ENCODE measurements at places on chromosomes 11 and 22.
A peak's percentile ranks its signal among the peaks of the same experiment; 100 is the strongest.

GRCh38 chr22:23622634-23623033 is 9.5 kb downstream of the DRICH1 start:
- no peak for DNase-seq
- no peak overlapping the region for H3K4me3 ChIP-seq
- H3K27ac ChIP-seq, result no peak overlapping the region
- no peaks in the 10 kb centered on the region for H3K4me1 ChIP-seq
- no peaks in the 10 kb centered on the region for H3K36me3 ChIP-seq

DNA sequence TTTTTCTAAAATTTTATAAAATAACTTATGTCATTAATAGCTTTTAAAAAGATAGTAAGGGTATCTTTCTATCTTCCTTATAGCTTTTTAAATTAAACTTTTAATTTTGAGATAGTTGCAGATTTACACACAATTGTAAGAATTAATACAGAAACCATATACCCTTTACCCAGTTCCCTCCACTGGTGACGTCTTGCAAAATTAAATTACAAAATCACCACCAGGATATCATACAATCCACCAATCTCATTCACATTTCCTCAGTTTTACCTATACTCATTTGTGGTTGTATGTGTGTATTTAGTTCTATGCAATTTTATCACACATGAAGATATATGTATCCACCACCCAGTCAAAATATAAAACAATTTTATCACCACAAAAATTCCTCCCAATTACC is 10.0 kb downstream of the SBF2 start:
- H3K4me3 ChIP-seq, result no peak overlapping the region
- peaks cover 4% of the 10 kb centered on the region for H3K4me1 ChIP-seq
- no peak overlapping the region for H3K27ac ChIP-seq
- no peaks in the 10 kb centered on the region for H3K36me3 ChIP-seq

DNA sequence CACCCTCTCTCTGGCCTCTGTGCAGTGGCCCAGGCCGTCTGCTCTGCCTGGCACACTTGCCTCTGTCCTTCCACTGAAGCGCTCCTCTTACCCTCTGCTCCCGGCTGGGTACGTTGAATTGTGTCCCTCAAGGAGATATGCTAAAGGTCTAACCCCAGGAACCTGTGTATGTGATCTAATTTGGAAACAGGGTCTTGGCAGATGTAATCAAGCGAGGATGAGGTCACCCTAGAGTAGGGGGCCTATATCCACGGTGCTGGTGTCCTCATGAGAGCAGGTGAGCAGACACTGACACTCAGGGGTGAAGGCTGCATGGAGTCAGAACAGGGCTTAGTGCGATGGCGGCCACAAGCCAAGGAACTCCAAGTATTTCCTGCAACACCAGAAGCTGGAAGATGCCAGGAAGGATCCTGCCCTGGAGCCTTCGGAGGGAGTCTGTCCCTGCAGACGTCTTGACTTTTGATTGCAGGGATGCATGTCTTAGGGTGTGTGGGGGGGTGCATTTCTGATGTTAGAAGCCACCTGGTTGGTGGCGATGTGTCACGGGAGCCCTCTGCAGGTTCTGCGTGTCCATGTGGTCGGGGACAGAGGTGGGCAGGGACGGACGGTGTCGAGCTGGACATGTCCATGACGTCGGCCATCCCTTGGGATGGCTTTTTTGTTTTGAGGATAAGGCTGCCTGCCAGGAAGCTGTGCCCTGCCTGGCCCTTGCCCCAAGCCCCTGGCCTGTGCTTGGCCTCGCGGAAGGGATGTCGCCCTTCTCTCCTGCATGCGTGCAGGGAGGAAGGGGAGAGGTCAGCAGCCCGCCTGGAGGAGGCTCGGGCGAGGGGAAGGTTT is 68.6 kb downstream of the LRP5 start:
- H3K4me1 ChIP-seq, result peaks cover 78% of the 10 kb centered on the region
- DNase-seq, result peak; percentile 5
- no peaks in the 10 kb centered on the region for H3K36me3 ChIP-seq
- peak overlapping the region; percentile 90 for H3K27ac ChIP-seq
- no peaks in the 10 kb centered on the region for H3K27me3 ChIP-seq

DNA sequence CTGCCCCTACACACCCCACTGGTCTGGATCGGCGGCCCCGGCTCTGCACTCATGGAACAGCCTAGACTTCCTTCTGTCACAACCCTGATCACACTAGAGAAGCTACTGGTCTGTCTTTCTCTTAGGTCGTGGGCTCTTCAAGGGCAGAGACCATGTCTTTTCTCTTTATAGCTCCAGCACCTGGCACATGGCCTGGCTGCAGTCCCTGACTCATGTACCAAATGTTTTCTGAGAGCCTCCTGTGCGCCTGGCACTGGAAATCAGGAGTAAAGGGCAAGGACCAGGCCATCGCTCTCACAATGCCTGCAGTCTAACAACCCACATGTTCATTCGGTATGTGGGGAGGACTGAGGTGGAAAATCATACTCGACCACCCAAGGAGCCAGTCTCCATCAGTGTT is 7.5 kb downstream of the ASCC2 start:
- H3K27me3 ChIP-seq, result no peaks in the 10 kb centered on the region
- H3K4me1 ChIP-seq, result no peaks in the 10 kb centered on the region
- no peaks in the 10 kb centered on the region for H3K36me3 ChIP-seq
- H3K4me3 ChIP-seq, result no peak overlapping the region
- DNase-seq, result no peak

DNA sequence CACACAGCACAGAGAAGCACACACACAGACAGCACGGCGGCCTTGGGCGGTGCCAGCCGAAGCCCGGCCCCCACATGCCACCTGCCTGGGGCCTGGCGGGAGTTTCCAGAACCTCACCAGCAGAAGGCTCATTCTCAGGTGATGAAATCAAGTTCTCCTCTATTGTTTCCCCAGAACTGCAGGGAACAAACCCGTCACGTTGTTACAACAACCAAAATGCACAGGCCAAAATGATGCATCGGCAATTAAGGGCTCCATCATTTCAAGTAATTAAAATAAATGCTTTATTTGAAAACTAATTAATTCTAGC is 30.8 kb downstream of the GNB1L start:
- H3K4me3 ChIP-seq, result no peak overlapping the region
- H3K36me3 ChIP-seq, result no peaks in the 10 kb centered on the region
- H3K4me1 ChIP-seq, result no peaks in the 10 kb centered on the region
- no peak overlapping the region for H3K27ac ChIP-seq
- DNase-seq, result no peak

Data from Panc1 (cell line).